Kidney glomerular epithelial cell (primary cell): ENCODE measurements at places on chromosomes 6 and 20.
A peak's percentile ranks its signal among the peaks of the same experiment; 100 is the strongest.

DNA sequence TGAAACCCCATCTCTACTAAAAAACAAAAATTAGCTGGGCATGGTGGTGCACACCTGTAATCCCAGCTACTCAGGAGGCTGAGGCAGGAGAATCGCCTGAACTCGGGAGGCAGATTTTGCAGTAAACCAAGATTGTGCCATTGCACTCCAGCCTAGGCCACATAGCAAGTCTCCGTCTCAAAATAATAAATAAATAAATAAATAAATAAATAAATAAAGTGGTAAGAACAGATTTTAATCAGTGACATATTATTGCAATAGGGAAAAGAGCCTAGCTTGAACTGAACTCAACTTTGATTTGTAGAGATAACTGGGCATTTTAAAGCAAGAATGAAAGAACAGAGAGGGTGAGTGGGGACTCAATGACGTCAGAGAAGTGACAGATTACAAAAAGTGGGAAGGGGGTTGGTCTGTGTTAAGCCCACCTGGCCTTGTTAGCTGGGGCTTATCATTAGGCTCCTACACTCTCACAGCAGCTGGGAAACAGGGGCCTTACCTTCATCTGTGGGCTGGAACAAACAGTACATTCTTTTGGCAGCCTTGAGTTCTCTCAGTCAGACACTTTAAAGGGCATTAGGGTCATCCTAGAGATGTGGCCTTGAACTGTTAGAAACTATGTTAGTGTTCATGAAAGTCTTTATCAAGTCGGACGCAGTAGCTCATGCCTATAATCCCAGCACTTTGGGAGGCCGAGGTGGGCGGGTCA is 24.5 kb upstream of the KIFC1 start:
- no peak for DNase-seq

- no peak for DNase-seq
Measured at GRCh38 chr20:955656-956055, 39.5 kb upstream of the ANGPT4 start.

GRCh38 chr6:15429141-15430110 is 183.6 kb downstream of the JARID2 start:
- DNase-seq, result no peak

DNA sequence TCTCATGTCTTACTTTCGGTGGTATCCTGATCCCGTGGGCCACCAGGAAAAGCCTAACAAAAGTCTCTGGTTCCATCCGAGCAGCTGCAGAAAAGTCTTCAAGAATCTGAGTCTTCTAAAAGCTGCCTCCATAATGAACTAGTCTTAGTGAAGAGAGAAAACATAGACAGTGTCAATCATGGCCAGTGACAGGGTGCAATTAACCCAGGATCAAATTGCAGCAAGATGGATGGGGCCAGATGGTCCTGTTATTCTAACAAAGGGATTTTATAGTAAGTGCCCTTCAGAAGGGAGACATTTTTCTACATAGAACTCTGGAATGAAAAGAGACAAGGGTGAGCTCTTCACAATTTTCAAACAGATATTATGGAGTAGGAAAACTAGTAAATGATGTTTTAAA is 281.6 kb upstream of the ZFP64 start:
- DNase-seq, result no peak

DNA sequence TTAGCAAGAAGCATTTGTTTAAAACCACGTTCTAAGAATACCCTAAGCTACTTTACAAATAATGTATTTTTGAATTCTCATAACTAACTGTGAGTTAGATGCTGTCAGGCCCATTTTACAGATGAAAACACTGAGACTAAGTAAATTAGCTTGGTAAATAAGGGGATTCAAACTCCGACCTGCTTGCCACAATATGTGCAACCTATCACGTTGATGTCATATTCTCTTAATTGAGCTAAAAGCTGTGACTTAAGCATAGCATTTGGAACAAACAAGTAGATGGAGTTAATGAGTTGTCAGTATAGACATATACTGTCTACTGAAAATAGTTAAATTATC is 9.4 kb upstream of the PERP start:
- no peak for DNase-seq

GRCh38 chr6:143575440-143575839 is 63.9 kb upstream of the FUCA2 start:
- DNase-seq, result peak; percentile 72

- peak; percentile 23 for DNase-seq
Measured at GRCh38 chr6:157648561-157648960, 174.5 kb upstream of the SNX9 start.

DNA sequence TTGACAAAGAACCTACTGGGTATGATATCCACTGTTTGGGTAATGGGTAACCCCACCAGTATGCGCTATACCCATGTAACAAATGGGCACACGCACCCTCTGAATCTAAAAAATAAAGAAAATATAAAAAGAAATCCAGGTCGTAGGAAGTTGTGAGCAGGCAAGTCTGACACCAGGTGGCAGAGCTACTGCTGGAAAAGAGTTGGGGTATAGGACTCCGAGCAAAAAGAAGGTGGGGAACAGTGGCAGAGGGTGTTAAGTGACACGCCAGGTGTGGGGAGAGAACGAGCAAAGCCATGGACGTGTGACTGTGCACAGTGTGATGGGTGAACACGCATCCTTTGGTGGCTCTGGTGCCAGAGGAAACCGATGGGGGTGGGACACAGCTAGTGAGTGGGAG is 46.7 kb downstream of the NOX3 start:
- DNase-seq, result no peak

GRCh38 chr20:41176711-41177552 is 39.6 kb downstream of the PLCG1 start:
- no peak for DNase-seq

DNA sequence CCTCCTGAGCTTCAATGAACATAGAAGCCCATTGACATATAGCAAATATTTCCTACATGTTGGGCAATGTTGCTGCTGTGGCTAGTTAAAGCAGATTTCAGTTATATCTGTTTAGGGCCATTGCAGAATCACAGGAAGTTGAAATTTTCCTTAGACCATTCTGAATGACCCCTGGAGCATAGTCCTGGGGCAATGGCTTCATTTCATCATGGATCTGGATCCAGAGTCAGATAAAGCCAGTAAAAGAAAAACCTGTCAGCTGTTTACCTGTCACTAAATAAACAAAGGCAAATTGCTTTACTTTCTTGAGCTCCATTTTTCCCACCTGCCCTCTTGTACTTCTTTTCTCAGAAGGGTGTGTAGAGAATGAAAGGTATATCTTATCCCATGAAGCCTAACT is 494.0 kb upstream of the MAP3K7 start:
- no peak for DNase-seq

- no peak for DNase-seq
Measured at GRCh38 chr6:41671376-41671775, 33.1 kb downstream of the MDFI start.

- no peak for DNase-seq
Measured at GRCh38 chr20:47365023-47365764, 8.7 kb upstream of the ZMYND8 start.

DNA sequence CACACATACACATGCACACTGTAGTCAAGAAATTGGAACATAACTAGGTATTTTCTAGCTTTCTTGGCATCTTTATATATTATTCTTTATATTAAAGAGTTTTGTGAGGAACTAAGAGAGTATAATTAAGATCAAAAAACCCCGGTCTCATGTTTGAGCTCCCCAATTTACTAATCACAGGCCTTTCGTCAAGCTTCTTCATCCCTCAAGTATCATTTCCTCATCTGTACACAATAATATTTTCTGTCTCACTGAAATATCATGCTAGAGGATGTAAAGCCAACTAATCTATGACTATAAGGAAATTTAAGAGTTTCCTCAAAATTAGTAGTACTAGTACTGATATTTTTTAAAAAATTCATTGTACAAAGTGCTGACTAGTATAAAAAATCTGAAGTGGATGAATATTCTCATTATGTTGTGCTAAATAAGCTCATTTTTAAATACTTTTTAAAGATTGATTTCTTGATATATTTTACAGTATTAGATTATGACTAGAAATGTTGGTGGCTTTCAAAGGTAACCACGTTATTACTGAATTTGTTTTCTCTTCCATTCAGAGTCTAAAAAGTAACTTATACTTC is 28.0 kb downstream of the PEX3 start:
- DNase-seq, result no peak

DNA sequence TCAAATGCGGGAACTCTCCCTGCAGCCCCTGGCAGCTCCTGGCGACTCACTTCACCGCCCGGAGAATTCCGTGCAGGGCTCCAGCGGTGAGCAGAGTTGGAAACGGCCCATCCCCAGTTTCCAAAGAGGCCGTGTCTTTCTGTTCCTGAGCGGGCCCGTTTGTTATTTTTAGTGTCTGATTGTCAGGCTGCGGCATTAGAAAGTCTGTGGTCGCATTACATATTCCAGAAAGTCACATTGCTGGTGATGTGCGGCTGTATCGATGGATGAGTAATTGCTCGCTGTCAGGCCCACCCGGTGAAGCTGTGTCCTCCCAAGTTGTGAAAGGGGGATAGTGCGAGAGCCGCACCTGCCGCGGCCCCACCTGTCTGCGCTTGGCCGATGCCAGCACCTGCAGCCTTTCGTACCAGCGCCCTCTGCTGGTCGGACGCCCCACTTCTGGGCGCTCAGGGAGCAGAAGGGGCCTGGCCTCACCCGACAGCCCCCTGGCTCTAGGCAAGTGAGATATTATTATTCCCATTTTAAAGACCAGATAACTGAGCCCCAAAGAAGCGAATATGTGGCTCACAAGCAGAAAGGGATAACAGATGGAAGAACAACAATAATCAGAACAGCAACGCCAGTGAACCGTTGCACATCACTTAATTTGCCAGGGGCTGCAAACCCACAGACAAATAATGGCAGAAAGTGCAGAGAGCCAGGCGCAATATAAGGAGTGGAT is 244.9 kb downstream of the TSHZ2 start:
- DNase-seq, result peak; percentile 35

- no peak for DNase-seq
Measured at GRCh38 chr20:19690462-19690861, 67.6 kb upstream of the RIN2 start.

- DNase-seq, result peak; percentile 89
Measured at GRCh38 chr6:24931718-24932691, 3.8 kb downstream of the RIPOR2 start.

DNA sequence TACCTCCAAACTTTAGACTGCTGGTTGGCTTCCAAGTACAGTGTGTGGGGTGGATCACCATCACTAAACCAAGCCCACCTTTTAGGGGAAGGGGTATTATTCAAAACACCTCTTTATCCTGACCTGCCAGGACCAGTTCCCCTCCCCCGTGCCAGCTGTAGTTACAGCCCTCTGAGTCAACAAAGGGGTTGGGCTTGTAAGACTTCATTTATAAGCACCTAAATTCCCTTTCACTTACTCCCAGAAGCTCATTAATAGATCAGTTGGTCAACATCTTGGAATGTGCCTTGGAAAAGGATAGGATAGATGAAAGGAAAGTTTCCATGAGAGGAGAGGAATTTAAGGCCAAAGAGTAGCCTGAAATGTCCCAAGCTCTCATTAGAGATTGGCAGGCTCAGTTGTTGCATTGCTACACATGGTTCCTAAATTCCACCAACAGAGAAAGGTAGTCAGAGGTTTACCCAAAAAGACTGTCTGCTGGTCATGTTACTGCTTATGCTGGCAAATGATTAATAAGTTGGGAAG is 59.2 kb downstream of the TNFAIP3 start:
- peak; percentile 91 for DNase-seq

DNA sequence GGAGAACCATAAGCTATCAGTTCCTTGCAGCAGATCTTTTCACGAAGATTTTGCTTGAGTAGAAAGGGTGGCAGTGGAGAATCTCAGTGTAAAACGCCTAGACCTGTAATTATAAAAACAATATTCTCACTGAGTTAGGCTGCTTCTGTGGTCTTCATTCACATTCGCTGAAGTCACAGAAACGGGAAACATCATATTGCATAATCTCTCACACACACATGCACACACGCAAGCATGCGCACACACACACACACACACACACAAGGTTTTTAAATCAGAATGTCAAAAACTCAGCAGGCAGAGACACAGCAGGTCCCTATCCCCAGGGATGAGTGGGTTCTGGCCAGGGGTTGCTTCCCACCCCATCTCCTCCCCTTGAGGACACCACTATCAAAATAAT is 175.5 kb downstream of the ATXN1 start:
- DNase-seq, result no peak

GRCh38 chr6:139308936-139309603 is 17.3 kb upstream of the TXLNB start:
- no peak for DNase-seq

GRCh38 chr20:669573-669972 is 6.0 kb downstream of the SCRT2 start:
- DNase-seq, result no peak

GRCh38 chr6:128443553-128443952 is 76.8 kb downstream of the PTPRK start:
- no peak for DNase-seq

DNA sequence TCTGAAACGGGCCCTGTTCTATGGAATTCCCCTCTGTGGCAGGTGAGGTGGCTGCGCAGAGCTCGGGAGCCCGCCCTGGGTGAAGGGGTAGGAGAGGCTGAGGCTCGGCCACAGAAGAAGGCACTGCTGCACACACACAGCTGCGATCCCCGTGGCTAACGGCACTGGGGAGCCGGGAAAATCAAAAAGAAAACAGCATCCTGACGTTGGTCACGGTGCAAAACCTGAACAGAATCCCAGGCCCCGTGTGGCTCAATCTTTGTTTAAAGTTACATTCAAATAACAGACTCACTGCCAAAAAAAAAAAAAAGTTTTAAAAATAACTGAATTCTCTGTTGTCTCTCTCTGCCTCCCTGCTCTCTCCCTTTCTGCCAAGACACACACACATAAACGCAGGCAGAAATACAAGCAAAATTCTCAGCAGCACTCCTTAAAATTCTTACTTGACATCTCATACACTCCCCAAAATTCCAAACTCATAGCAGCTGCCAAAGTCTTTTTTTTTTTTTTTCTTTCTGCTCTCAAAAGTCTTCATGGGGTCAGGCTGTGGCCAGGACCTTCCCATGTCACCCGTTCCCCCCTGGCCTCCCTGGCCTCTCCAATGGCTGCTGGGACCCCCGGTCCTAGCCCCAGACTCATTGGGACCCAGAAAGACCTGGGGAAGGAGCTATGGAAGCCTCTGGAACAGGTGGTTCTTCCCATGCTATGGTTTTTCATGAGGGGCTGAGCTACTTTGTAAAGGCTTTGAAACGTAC is 248.8 kb downstream of the TTLL2 start:
- peak; percentile 22 for DNase-seq

- no peak for DNase-seq
Measured at GRCh38 chr6:25147223-25147622, 132.0 kb upstream of the CARMIL1 start.

GRCh38 chr6:7433121-7433617 is 43.6 kb downstream of the RIOK1 start:
- no peak for DNase-seq

- DNase-seq, result peak; percentile 72
Measured at GRCh38 chr6:54291146-54291545, 17.1 kb upstream of the TINAG start.

- DNase-seq, result peak; percentile 48
Measured at GRCh38 chr6:101613556-101613955, 220.0 kb downstream of the GRIK2 start.

- peak; percentile 74 for DNase-seq
Measured at GRCh38 chr6:31070711-31071197, 41.6 kb downstream of the C6orf15 start.

- DNase-seq, result no peak
Measured at GRCh38 chr6:33391922-33392594, 435 bp downstream of the KIFC1 start.
